ENCODE measurements at places on chromosomes 7 and 10.

- no peak overlapping the region for H3K27ac ChIP-seq
- no peak for DNase-seq
- no peaks in the 10 kb centered on the region for H3K4me1 ChIP-seq
Observed at GRCh38 chr10:35041502-35041879, 48.6 kb downstream of the CUL2 start.

- no peak for DNase-seq
- no peak overlapping the region for H3K27ac ChIP-seq
- no peak overlapping the region for H3K4me3 ChIP-seq
- H3K36me3 ChIP-seq = peaks cover 4% of the 10 kb centered on the region
- H3K27me3 ChIP-seq = no peaks in the 10 kb centered on the region
- H3K4me1 ChIP-seq = no peaks in the 10 kb centered on the region
Observed at GRCh38 chr10:5305374-5305773, 59.4 kb upstream of the UCN3 start.

DNA sequence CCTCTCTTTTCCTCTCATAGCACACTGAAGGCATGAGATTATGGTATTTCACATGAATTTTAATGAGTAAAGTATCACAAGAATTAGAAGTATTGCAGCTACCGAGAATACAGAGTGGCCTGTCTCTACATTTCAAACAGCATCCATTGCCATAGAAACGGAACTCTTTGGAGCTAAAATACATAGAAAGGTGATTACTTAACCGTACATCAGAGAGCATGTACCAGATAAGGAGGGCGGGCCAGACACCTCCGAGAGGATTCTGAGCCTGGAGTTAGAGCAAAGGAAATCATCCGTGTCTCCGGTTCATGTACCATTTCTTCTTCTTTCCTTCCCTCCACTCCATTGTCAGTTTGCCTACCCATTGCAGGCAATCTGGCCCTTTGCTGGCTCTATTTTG lies 196.7 kb downstream of the KLF6 start:
- H3K27ac ChIP-seq = no peak overlapping the region
- no peak for DNase-seq
- H3K4me1 ChIP-seq = no peaks in the 10 kb centered on the region
- no peaks in the 10 kb centered on the region for H3K27me3 ChIP-seq
- H3K4me3 ChIP-seq = no peak overlapping the region
- no peaks in the 10 kb centered on the region for H3K36me3 ChIP-seq

GRCh38 chr10:13794992-13795612 lies 208.3 kb downstream of the PRPF18 start:
- H3K4me1 ChIP-seq = peaks cover 56% of the 10 kb centered on the region
- H3K27ac ChIP-seq = peak overlapping the region; percentile 5
- H3K36me3 ChIP-seq = no peaks in the 10 kb centered on the region
- no peak overlapping the region for H3K4me3 ChIP-seq
- no peak for DNase-seq

DNA sequence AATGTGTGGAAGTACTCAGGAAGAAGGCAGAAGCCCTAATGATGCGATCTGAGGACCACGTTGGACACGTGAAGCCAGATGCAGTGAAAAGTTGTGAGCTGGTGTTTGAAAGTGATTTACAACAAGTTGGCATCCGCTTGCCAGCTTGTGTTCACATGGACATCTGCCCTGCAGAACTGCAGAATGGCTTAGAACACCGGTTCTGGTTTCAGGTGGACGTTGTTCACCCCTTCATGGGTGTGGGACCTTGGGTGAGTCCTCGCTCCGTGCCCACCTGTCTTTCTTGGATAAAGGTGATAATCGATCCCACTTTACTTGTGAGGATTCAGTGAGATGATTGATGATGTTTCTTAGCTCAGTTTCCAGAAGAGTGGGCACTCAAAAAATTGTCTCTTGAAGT lies 53.8 kb downstream of the CAMK1D start:
- DNase-seq = no peak
- H3K4me3 ChIP-seq = no peak overlapping the region
- no peaks in the 10 kb centered on the region for H3K27me3 ChIP-seq

DNA sequence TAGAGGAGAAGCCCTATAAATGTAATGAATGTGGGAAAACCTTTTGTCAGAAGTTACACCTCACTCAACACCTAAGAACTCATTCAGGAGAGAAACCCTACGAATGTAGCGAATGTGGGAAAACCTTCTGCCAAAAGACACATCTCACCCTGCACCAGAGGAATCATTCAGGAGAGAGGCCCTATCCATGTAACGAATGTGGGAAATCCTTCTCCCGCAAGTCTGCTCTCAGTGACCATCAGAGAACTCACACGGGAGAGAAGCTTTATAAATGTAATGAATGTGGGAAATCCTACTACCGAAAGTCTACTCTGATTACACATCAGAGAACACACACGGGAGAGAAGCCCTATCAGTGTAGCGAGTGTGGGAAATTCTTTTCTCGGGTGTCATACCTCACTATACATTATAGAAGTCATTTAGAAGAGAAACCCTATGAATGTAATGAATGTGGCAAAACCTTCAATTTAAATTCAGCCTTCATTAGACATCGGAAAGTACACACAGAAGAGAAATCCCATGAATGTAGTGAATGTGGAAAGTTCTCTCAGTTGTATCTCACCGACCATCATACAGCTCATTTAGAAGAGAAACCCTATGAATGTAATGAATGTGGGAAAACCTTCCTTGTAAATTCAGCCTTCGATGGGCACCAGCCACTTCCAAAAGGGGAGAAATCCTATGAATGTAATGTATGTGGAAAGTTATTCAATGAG lies 18.9 kb downstream of the RBAK start:
- no peak overlapping the region for H3K27ac ChIP-seq
- peaks cover 48% of the 10 kb centered on the region for H3K36me3 ChIP-seq
- H3K27me3 ChIP-seq = no peaks in the 10 kb centered on the region
- DNase-seq = no peak
- no peaks in the 10 kb centered on the region for H3K4me1 ChIP-seq

DNA sequence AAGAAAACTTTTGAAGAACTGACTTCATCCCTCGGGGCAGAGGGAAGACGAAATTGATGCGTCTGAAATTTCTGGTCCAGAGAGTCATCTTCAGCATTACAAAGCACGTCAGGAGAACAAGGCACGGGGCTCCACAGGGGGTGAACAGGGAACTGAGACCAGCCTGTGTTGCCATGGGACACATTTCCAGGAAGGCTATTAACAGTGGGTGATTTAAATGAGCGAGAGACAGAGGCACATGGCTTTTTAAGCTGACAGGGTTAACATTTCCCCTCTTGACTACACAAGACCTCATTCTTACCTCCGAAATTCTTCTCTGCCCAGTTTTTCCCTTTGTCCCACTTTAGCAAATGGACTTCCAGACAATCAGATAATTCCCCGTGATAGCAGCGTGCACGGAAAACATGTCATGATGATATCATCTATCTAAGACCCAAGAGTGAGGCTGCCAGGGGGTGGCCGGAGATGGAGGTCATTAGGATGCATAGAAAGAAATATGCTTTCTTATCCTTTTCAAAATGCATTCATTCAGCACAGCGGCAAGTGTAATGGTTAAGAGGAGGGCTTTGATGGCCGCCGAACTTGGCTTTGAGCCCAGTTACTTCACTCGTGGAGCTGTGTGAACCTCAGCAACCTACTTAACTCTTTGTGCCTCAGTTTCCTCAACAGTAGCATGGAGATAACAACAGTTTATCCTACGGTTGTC lies 248.0 kb downstream of the PRPF18 start:
- no peaks in the 10 kb centered on the region for H3K27me3 ChIP-seq
- no peak for DNase-seq
- no peaks in the 10 kb centered on the region for H3K4me1 ChIP-seq
- no peak overlapping the region for H3K4me3 ChIP-seq
- H3K27ac ChIP-seq = no peak overlapping the region
- H3K36me3 ChIP-seq = no peaks in the 10 kb centered on the region

GRCh38 chr10:21534604-21535493 lies 817 bp downstream of the MLLT10 start:
- H3K27me3 ChIP-seq = no peaks in the 10 kb centered on the region
- H3K36me3 ChIP-seq = peaks cover 16% of the 10 kb centered on the region
- peaks cover 19% of the 10 kb centered on the region for H3K4me1 ChIP-seq
- DNase-seq = peak; percentile 13
- H3K27ac ChIP-seq = no peak overlapping the region
- H3K4me3 ChIP-seq = peak overlapping the region; percentile 65

DNA sequence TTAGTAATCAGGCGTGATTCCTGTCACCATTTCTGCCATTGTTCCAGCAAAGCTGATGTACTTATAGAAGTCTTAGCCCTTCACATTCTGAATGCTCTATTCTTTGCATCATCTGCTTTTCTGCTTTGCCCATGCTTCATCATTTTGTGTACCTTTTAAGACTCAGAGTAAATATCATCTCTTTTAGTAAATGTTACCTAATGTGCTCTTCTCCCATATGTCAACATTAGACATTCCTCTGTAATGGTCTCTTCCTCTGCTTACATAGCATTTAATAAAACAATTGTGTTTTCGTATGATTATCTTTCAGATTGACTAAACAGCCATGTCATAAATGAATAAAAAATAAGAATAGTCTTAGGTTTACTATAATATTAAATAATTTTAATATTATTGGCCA lies 719.6 kb upstream of the GRM3 start:
- no peaks in the 10 kb centered on the region for H3K27me3 ChIP-seq
- no peaks in the 10 kb centered on the region for H3K36me3 ChIP-seq
- H3K4me1 ChIP-seq = no peaks in the 10 kb centered on the region
- H3K27ac ChIP-seq = no peak overlapping the region
- no peak overlapping the region for H3K4me3 ChIP-seq

DNA sequence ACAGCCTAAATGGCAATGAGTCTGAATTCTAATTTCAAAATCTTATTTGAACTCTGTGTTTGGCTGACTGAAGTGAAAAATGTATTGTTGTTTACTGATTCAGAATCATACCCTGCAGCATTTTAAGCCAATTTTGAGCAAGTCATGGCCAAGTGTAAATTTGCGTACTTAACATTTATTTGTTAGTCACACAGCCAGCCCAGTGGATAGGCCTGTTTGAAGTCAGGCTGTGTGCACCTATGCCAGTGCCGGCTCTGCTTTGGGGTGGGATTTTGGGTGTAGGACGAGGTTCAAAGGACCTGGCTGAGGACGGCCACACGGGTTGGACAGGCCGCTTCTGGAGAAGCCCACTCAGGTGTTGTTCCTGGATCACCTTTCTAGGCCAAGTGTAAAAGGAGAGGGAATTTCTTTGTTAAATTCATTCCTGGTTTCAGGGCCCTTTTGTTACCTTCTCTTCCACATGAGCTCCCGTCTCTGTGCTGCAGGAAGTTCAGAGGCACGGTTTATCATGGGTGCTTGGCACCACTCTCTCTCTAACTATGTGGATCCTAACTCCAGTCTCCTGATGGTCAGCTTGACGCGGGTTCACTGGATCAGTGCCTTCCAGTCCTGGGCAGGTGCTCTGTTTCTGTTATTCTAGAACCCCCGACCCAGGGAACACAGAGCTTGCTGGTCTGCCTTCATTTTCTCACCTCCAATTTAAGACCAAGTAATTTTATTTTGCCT lies 84.7 kb downstream of the CCNY start:
- H3K4me1 ChIP-seq = peaks cover 18% of the 10 kb centered on the region
- H3K36me3 ChIP-seq = no peaks in the 10 kb centered on the region
- no peak overlapping the region for H3K4me3 ChIP-seq
- DNase-seq = no peak
- no peak overlapping the region for H3K27ac ChIP-seq

DNA sequence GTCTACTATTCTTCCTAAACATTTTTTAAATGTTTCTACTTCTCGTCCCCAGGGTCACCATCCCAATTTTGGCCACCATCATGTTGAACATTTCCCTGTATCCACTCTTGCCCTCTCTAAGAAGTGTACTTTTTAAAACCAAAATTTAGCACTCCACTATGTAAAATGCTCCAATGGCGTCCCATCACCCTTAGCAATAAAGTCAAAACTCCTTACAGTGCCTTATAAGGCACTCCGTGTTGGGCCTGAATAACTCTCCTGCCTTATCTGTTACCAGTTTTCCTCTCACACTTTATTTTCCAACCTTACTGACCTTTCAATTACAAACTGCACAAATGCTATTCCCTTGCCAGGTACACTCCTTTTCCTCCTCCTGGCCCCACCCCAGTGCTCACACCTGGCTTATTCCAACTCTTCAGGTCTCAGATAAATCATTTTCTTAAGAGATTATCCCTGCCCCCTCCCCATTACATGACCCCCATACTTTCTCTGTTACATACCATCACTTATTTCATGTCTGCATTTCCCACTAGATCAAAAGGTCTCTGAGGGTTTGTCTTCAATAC lies 1.3 kb downstream of the TMEM168 start:
- H3K4me3 ChIP-seq = peak overlapping the region; percentile 95
- H3K27me3 ChIP-seq = no peaks in the 10 kb centered on the region
- peaks cover 22% of the 10 kb centered on the region for H3K4me1 ChIP-seq

DNA sequence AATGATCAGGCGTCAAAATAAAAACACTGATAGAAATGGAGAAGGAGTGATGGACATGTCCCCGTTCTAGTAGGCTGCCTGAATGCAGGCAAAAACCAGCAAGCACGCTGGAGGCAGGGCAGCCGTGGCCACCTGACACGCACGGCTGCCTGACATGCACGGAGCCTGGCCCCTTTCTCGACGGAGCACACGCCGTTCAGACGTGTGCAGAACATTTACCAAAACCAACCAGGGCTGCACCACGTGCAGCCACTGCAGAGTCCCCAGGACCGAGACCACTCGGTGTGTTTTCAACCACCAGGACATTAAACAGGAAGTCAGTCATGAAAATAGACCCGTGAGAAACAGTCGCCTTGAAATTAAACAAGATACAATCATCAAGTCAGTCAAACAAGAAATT lies 61.9 kb upstream of the NKX6-2 start:
- H3K27me3 ChIP-seq = peaks cover 11% of the 10 kb centered on the region
- DNase-seq = no peak
- H3K27ac ChIP-seq = no peak overlapping the region
- H3K4me3 ChIP-seq = peak overlapping the region; percentile 31
- H3K4me1 ChIP-seq = peaks cover 10% of the 10 kb centered on the region

DNA sequence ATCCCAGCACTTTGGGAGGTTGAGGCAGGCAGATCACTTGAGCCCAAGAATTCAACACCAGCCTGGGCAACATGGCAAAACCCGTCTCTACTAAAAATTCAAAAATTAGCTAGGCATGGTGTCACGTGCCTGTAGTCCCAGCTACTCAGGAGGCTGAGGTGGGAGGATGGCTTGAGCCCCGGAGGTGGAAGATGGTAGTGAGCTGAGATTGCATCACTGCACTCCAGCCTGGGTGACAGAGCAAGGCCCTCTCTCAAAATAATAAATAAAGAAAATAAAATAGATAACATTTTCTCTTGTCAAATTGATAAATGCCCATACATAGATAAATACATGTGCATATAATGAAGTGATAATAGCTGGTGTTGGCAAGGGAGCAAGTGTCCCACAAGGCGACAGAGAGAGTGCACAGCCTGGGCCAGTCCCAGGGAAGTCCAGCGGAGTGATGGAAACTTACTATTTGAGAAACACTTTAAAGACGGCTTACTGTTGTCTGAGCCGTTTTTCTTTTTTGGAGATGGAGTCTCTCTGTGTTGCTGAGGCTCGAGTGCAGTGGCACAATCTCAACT lies 33.4 kb upstream of the DLG5 start:
- H3K27me3 ChIP-seq = peaks cover 6% of the 10 kb centered on the region
- H3K4me1 ChIP-seq = no peaks in the 10 kb centered on the region
- no peak for DNase-seq
- no peak overlapping the region for H3K4me3 ChIP-seq

- H3K4me1 ChIP-seq = no peaks in the 10 kb centered on the region
- no peak for DNase-seq
- H3K27me3 ChIP-seq = no peaks in the 10 kb centered on the region
- no peak overlapping the region for H3K4me3 ChIP-seq
Observed at GRCh38 chr10:91424016-91424415, 13.9 kb downstream of the HECTD2 start.

- H3K4me3 ChIP-seq = no peak overlapping the region
- peaks cover 36% of the 10 kb centered on the region for H3K36me3 ChIP-seq
- no peak overlapping the region for H3K27ac ChIP-seq
- H3K4me1 ChIP-seq = no peaks in the 10 kb centered on the region
- H3K27me3 ChIP-seq = no peaks in the 10 kb centered on the region
Observed at GRCh38 chr7:108511939-108512338, 14.0 kb downstream of the PNPLA8 start.

GRCh38 chr10:75404815-75405597 lies 3.4 kb upstream of the ZNF503 start:
- H3K4me3 ChIP-seq = no peak overlapping the region
- H3K27ac ChIP-seq = no peak overlapping the region

All from CD4-positive, alpha-beta T cell (primary cell).